ENCODE measurements at places on chromosomes 6 and 20.

DNA sequence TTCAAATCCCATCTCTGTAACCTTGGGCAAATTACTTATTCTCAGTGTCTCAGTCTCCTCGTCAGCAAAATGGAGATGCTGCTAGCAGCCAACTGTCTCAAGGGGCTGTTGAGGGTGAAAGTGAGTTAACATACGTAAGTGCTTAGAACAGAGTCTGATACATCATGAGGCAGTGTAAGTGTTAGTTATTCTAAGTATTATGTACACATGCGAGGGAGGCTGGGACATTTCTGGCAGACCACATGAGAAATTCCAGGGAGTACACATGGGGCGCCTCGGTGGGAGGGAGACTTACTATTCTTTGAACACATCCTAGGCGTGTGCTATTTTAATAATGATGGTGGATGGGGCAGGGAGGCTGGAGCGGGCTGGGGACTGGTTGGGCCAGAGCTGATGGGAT is 99.1 kb downstream of the DLGAP4 start:
- DNase-seq, result no peak

DNA sequence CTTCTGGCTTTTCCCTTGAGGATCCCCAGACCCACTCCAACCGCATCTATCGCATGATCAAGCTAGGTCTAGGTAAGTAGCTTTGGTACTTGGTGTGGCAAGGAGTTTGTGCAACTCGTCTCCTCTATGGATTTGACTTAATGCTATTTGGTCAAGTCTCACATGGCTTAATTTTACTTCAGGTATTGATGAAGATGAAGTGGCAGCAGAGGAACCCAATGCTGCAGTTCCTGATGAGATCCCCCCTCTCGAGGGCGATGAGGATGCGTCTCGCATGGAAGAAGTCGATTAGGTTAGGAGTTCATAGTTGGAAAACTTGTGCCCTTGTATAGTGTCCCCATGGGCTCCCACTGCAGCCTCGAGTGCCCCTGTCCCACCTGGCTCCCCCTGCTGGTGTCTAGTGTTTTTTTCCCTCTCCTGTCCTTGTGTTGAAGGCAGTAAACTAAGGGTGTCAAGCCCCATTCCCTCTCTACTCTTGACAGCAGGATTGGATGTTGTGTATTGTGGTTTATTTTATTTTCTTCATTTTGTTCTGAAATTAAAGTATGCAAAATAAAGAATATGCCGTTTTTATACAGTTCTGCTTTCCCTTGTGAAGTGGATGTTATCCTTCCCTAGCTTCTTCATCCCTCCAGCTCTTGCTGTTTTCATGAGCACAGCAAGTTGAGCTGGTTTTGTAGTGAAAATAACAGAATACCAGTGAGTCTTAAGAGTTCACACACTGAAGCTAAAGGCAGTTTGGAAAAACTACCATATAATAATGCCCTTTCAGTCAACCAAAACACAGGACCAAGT is 3.8 kb downstream of the SLC35B2 start:
- no peak for DNase-seq

DNA sequence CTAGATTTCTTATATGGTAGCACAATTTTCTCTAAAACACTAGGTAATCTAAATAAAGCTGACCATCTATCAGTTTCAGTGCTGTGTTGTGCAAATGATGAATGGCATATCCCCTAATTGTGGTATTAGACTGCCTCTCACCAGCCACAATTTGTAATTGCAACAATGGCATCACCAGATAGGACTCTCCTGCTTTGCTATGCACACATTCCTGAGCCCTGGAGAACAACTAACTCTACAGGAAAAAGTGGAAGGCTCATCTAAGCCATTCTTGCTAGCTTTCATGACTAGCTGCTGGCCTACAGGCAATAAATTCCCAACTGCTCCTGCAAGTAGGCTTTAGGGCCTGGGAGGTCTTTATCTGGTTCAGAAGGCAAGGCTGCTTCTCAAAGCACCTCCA is 974.1 kb downstream of the EYS start:
- DNase-seq, result no peak

DNA sequence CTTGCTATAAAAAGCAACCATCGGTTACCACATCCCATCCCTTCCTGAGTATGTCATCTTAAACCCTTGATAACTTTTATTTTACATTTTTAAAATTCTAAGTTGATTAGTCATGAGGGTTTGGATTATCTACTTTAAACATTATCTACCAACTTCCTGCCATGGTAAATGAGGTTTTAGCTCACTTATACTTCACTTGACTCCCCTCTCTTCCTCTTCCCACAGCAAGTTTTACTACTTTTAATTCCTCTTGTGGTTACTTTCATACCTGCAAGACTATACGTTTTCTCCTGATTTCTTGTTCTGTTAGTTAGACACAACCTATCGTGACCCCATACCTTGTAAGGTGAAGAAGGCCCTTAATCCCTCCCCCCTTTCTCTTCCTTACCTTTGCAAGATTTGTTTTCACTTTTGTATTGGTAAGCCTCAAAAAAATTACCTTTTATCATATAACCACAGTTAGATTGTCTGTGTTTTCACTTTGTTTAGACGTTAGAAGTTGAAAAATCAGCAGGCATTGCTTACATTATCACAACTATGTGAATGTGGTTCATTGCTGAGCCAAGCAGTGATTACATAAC is 60.1 kb upstream of the OGFRL1 start:
- DNase-seq, result no peak

DNA sequence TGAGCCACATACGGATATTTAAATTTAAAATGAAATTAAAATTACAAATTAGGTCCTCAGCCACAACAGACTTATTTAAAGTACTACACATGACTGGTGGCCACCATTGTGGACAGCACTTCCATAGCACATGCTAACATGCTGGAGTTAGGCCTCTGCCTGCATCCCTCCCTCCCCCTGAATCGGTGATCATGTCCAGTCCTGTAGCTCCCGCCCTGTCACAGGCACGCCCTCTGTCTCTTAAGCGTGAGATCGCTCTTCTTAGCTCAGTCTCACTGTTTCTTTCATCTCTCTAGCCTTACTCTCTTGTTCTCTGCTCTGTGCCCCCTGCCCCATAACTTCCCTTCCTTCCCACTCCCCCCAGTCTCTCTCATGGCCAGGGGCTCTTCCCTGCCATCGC is 28.9 kb downstream of the ELMO2 start:
- DNase-seq, result no peak

DNA sequence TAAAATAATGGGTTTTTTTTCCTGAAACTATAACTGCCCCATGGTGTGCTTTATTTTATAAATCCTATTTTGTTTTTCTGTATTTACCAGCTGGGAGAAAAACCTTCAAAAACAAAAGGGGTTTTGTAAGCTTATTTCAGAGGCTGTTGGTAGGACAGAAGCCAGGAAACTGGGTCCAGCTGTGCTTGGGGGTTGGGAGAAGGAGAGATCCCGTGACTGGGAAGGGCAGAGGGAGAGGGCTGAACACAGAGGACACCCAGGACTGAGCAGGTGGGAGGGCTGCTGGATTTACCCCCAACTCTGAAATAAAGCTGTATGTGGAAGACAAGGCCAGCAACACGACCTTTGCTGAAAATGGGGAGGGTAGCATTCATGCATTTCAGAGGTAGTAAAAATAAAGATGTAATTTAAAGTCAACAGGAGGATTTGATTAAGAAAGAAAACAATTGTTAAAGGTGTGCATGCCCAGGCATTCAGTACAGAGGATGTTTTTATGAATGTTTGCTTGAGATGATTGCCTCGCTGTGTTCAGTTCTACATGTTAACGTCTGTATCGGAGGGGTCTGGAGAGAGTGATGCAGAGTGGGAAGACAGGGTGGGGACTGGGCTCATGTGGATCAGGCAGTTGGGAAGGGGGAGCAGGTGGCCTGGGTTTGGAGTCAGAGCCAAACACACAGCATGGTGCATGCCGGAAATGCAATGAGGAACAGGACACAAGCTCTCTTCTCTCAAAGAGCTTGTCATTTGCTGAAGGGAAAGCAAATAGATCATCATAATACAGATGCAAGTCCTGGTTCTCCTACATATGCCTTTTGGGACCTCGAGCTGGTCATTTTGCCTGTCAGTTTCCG is 21.4 kb downstream of the ARFGEF3 start:
- peak; percentile 76 for DNase-seq

GRCh38 chr6:32047855-32048766 is 9.9 kb downstream of the CYP21A2 start:
- DNase-seq, result no peak

- no peak for DNase-seq
Observed at GRCh38 chr6:77466451-77467437, 3.5 kb upstream of the HTR1B start.

- no peak for DNase-seq
Observed at GRCh38 chr6:147566244-147566898, 57.9 kb downstream of the SAMD5 start.

- DNase-seq, result no peak
Observed at GRCh38 chr20:45859916-45860315, 2.5 kb downstream of the ZSWIM3 start.

DNA sequence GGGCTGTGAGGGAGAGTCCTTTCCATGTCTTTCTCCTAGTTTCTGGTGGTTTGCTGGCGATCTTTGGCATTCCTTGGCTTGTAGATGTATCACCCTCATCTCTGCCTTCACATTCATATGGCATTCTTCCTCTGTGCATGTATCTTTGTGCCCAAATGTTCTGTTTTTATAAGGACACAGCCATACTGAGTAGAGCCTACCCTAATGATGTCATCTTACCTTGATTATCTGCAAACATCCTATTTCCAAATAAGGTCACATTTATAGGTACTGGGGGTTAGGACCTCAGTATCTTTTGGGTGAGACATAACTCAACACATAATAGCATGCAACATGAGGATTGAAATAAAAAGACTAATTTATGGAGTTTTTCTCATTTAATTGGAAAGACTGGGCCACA is 5.5 kb downstream of the SH3BGRL2 start:
- DNase-seq, result no peak

DNA sequence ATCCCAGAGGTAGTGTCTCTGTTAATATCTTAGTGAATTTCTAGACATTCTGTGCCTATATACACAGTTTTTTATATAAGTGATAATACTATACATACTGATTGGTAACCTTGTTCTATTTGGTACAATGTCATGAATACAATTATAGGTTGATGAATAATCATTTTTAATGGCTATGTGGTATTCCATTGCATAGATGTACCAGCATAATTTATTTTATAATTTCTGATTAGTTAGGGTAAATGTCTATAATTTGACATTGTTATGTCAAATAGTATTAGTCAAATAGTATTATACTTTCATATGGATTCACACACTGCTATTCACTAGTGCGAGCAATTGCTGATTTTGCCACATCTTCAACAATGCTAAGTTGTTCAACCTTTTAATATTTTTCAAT is 110.8 kb upstream of the SCGN start:
- no peak for DNase-seq

DNA sequence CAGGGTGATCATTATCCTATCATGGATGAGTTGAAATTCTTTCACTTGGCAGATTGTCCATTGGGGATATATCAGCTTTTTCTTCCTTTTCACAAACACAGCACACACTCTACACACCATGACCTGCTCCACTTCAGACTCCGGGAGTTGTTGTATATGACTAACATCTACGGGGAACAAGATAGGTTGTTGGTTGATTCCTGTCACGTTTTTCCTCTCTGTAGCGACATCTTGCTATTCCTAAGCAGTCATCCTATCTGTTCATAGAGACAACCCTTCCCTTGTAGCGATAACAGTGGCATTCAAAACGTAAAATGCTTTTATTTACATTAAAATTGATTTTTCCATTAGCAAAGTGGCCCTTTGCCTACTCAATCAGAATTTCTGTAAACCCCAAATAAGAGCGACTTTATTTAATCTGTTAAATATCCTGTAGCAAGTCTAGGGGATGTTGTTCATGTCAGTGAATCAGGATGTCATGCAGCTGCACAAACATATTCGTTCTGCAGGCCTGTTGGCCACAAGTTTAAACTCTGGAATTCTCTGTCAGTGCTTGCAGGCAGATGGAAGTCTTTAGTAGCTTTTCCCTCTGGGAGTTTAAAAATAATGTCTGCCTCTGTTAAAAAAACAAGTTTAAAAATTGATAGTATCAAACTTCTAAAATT is 23.1 kb downstream of the PHACTR2 start:
- no peak for DNase-seq

GRCh38 chr20:18553746-18554145 is 13.5 kb upstream of the SMIM26 start:
- DNase-seq, result no peak

DNA sequence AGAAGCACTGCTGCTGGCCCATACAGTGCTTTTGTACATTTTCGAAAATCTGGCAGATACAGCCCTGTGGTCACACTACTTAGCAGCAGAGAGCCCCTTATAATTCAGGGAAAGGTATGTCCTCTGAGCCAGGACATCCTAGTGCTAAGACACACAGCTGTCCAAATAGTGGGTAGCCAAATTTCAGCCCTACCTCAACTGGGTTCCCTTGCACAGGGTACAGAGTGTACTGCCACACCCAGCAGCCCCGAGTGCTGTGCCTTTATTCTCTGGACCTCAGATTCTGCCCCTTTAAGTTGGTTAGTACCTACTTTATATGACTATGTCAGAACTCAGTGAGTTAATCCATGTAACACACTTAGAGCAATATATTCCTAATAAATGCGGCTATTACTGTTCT is 47.6 kb downstream of the PRPH2 start:
- no peak for DNase-seq

DNA sequence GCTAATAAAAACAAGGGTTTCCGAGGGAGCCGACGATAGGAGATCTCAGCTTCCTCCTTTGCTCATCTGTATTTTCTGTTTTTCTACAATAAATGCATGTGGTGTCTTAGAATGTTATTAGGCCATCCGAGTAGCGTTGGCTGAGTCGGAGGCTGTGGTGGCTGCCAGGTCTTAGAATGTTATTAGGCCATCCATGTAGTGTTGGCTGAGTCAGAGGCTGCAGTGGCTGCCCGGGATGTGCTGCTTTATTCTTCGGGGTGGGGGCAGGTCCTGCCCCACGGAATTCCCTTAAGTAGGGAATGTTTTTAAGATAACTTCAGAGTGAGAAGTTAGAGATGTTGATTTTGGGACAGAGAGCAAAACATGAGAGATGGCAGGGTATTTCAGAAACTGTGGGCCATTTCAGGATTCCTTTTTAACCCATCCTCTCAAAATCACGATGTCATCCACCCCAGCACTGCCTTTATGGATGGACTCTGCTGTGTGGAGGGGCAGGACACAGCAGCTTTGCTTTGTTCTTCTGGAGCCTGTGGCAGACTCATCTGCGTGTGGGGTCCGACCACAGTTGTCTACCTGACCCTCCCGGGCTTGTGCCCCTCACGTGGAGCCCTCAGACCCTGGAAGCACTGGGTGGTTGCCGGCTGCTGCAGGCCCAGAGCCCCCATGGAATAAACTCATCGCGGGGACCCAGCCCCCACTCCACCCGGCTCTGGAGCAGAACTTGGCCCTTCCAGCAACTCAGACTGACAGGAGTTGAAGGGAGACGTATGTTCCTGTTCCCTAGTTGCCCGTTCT is 20.4 kb downstream of the OSBPL2 start:
- no peak for DNase-seq

GRCh38 chr20:4160761-4161305 is 145.5 kb upstream of the RNF24 start:
- DNase-seq, result no peak

- no peak for DNase-seq
Observed at GRCh38 chr6:107956586-107957307, 1.3 kb downstream of the SEC63 start.

Measured in DMS79 (cell line).